ENCODE measurements at places on chromosomes 2 and 18.

- DNase-seq, result no peak
Observed at GRCh38 chr18:3605486-3605952, 155.5 kb downstream of the TGIF1 start.

GRCh38 chr2:224659714-224660113 lies 56.5 kb downstream of the CCDC195 start:
- DNase-seq, result no peak

- peak; percentile 76 for DNase-seq
Observed at GRCh38 chr2:236871500-236872001, 214.1 kb upstream of the COPS8 start.

- DNase-seq, result no peak
Observed at GRCh38 chr2:199581408-199581807, 123.7 kb upstream of the SATB2 start.

DNA sequence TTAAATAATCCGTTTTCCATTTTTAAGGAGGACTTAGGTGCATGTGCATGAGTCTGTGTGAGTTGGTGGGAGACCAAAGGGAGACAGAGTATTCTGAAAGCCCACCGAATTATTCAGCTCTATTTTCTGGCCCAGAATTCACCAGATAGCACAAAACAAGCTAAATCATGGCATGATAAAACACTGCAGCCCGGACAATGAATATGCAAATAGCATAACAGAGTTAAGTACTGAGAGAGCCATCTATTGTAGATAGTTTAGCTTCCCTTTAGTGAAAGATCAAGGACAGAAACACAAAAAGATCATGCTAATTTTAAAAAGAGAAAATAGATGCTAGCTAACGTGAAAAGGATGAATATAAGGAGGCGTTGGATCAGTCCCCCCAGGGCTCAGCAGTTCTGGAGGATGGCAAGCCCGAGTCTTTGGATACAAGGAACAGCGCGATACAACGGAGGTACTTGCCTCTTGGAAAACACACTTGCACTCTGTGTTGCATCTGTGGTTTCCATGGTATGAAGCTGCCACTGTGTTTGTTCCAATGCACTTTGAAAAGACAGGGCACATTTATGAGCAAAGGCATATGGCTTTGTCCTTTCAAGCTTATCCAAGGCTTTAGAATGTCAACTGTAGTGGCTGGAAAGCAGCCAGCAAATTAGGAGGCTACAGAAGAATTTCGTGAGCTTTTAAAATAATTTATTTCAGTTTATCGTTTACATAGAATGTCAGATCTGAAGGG lies 119.9 kb downstream of the LYPD1 start:
- DNase-seq, result no peak

DNA sequence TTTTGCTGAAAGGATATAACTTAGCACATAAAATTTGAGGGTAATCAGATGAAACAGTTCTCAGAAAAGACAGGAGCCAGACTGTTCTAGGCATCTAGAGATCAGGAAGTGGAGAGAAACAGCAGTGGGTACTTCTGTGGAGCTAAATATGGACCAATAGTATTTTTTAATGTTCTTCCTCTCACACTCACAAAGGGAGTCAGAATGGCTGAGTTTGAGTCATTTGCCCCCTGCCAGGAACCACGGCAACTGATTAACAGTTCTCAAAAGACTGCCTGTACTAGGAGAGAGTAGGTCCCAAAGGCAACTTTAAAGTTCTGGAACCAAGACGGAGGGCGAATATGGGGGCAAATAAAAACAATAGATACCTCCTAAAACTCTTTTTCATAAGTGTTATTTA lies 107.5 kb downstream of the GULP1 start:
- DNase-seq, result no peak

DNA sequence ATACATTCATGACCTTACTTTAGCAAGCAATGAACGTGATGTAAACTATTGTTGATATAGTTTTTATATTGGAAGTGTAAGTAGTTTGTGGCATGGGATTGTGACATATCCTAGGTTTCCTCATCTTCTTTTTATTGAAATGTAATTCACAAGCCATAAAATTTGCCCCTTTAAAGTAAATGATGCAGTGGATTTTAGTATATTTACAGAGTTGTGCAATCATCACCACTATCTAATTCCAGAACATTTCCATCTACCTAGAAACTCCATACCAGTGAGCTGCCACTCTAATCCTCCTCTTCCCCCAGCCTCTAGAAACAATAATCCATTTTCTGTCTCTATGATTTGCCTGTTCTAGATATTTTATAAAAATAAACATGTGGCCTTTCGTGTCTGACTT lies 10.7 kb upstream of the CASP10 start:
- DNase-seq, result no peak
